Stimulated activated CD4-positive, alpha-beta T cell treated with anti-CD3 and anti-CD28 coated beads, TNF-alpha, amount 100 ng/mL, for 24 hours (primary cell): ENCODE measurements at places on chromosomes 1 and 21.
A peak's percentile ranks its signal among the peaks of the same experiment; 100 is the strongest.

DNA sequence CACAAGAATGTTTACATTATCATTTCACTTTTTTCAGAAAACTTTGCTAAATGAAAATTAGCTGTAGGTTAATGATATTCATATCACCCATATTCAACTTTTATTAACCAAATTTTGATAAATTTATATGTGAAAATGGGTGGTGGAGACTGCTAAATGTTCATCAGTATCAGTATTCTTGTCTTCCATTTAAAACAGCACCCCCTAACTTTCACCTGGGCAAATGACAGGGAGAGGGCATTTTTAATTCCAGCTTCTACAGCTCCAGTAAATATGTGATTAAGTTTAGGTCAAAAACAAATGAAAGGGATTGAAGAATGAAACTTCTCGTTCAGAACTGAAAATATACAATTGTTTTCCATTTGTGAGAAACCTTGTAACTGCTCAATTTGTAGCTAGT is 722.2 kb downstream of the KCNT2 start:
- no peak for DNase-seq

GRCh38 chr1:99621340-99621901 is 24.5 kb upstream of the PALMD start:
- DNase-seq, result no peak

DNA sequence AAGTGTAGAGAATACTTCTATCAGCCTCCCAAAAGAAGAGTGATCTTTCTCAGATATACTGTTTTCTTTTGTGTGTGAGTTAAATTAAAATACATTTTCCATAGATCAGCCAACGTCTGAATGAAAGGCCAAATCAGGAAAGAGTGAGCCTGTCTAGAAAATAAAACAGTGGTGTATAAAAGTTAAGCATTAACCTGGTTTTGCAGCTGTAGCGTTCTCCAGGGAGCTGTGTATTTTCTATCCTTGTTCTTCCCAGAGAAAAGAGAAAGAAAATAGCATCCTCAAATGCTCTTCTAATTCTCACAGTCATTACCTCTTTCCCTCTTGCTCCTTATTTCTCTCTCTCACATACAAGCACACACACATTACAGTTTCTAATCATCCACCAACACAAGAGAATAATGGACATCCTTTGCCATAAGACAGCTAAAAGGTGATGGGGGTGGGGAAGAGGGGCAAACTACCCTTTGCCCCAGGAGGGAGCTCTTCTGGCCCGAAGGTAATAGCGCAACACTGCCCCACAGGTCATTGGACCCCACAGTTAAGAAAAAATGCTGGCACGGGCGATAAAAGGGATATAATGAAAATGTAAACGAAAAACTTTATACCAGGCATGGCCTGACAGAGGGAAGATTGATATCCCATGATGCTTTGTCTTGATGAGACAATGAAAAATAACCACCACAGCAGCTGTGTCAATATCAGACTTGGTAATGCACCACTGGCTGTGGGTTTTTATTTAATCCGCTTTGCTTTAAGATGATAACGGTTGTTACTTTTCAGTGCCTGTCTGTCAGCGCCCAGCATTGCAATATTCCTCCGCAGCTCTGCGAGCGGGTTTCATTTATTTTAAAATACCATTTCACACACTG is 150.3 kb downstream of the NUF2 start:
- DNase-seq, result no peak

DNA sequence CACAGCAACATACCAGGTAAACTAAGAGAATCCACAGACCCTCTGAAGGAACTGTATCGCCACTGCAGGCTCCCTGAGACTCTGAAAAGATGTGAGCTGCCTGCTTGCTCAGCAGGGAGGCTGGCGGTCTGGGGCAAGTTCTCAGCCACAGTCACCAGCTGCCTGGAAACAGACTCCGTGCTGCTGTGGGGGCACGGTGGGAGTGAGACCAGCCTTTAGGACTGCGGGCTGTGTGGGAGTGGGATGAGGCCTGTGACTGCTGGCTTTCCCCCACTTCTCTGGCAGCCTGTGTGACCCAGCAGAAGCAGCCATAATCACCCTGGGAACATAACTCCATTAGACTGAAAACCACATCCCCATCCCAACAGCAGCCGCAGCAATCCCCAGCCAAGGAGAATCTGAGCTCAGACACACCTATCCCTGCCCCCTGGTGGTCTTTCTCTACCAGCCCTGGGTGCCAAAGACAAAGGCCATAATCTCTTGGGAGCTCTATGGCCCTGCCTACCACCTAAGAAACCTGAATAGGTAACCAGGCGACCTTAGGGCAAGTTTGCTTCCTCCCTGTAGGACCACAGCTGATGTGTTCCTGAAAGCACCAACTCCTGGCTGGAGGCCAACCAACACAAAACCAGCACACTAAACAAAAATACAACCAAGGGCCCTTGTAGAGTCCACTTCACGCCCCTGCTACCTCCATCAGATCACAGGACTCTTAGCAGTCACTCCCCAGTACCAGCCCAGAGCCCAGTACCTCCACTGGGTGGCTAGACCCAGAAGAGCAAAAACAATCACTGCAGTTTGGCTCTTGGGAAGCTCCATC is 151.5 kb downstream of the SMYD3 start:
- no peak for DNase-seq

DNA sequence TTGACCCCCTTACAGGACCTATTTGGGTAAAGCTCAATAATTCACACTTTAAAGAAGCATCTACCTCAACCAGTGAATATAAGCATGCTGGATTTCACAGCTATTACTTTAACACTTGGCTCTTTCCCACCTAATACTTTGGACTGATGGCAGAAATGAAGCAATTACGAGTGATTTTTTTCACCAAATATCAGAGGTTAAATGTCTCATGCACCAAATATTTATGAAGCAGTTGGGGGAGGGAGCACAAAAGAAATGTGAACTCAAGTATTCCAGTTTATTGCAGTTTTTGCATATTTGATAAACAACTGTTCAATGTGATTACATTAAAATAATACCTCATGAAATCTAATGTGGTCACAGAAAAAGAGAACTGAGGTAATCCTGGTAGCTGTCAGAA is 223.6 kb downstream of the LRRC7 start:
- DNase-seq, result no peak

GRCh38 chr1:5571861-5572401 is 420.3 kb downstream of the NPHP4 start:
- no peak for DNase-seq

GRCh38 chr1:167428395-167428794 is 89.9 kb downstream of the CD247 start:
- no peak for DNase-seq

- DNase-seq, result no peak
These were observed 70.6 kb upstream of the KIAA1614 start for GRCh38 chr1:180842052-180842451.

GRCh38 chr1:179706339-179706941 is 36.7 kb upstream of the FAM163A start:
- DNase-seq, result peak; percentile 28

DNA sequence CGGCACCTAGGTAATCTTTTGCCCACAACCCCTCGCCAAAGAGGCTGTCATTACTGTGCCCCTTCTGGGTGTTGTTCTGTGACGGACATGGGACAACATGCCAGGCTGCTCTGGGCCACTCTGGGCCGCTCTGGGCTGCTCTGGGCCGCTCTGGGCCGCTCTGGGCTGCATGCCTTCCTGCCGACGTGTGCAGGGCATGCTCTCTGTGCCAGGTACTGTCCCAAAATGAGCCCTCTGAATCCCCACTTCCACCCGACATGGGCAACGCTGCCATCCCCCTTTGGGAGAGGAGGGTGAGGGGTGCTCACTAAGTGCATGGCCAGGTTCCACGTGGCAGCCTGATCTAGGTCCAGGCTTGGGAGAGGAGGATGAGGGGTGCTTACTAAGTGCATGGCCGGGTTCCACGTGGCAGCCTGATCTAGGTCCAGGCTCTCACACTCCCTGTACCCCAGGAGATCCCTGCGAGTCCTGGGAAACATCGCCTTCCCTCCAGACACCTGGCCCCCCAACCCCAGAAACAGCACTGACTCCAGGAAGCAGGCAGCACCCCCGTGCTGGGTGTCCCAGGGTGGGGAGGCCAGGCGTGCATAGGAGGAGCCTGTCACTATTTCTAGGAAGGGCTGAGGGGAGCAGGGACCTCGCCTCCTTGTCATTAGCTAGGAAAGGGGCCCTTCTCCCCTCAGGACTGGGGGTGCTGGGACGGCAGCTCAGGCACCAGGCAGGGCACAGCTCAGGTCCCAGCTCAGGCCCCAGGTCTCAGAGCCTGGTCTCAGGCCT is 16.5 kb downstream of the TTC34 start:
- no peak for DNase-seq

DNA sequence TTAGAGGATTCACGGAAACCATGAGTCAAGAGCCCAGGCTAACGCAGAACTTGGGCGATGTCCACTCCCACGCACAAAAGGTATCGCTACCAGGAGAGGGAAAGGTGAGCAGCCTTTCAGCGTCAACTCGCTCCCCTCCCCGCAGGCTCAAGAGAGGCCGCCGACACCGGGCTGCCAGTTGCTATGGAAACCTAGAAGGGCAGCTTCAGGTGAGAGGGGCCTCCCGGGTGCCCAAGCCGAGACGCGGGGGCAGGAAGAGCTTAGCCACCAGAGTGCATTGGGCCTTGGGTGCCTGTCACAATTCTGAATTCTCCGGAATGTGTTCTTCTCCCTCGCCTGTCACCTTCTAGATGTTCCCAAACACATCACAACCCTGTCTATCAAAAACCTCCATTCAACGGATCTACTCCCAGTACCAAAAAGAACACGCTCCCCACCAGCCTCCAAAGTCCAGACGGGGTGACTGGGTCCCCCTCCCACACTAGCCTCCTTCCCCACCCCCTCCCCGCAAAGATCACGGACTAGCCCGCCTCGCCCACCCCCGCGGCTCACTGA is 694 bp downstream of the MEAF6 start:
- peak; percentile 54 for DNase-seq

- DNase-seq, result no peak
These were observed 39.6 kb downstream of the SLC19A1 start for GRCh38 chr21:45502600-45502999.

DNA sequence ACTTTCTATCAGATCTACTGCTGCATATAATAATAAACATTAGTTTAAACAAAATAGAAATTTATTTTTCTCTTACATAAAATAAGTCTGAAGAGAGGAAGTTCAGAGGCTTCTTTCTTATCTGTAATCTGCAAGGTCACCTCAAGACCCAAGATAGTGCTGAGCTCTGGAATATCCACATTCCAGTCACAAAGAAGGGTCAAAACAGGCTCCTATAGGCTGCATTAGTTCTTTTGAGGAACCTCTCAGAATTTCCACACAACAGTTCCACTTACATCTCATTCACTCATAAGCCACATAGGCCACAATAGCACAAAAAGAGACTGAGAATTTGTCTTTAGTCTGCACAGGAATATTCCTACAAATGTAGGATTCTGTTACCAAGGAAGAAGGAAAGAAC is 15.4 kb downstream of the DYNLT5 start:
- no peak for DNase-seq

DNA sequence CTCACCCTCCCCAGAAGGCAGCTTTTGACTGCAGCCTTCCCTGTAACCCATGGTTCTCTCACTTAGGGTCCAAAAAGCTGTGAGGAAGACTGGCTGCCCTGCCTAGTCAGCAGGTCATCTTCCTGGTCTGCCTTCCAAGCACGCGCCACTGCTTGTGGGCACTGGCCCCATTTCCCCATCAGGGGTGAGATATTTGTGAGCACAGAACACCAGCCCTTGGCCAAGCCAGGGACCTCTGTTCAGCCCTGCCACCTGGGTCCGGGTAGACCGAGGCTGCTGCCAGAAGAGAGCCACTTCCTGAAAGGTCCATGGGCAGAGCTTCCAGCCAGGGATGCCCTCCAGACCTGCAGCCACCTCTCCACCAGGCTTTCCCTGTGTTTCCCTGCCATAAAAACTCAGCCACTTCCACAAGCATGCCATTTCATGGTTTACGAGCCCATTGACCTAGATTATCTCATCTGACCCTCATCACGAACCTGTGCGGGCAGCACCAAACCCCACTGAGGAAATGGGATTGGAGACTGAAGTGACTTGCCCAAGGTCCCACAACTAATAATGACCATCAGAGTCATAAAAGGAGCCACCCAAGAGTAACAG is 40.5 kb downstream of the GLIS1 start:
- DNase-seq, result no peak

GRCh38 chr1:164735315-164736052 is 176.5 kb downstream of the PBX1 start:
- no peak for DNase-seq

GRCh38 chr1:39102537-39103327 is 76.6 kb downstream of the NDUFS5 start:
- DNase-seq, result no peak

DNA sequence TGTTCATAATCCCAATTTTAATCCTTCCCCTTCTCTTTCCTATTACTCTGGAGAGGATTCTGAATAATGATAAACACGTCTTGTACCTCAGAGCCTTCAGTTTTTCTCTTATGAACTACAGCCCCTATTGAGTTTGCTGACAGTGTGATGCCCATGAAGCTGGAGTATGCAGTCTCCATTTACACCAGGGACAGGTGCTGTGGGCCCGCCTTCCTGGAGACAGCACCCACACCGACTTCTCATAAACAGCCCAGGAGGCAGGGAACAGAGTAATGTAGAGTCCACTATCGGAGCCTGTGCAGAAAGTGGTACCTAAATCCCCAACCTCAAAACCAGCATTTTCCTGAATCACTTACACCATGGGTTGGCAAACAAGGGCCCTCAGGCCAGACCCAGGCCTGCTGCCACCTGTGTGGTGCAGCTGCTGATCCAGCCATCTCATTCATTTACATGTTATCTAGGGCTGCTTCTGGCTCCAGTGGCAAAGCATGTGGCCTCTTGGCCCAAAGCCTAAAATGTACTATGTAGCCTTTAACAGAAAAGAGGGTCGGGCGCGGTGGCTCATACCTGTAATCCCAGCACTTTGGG is 95.1 kb upstream of the KRTAP19-8 start:
- DNase-seq, result no peak

- DNase-seq, result no peak
These were observed 19.5 kb downstream of the UBASH3A start for GRCh38 chr21:42423197-42423675.

- DNase-seq, result no peak
These were observed 15.5 kb downstream of the TNFRSF8 start for GRCh38 chr1:12078575-12078937.

- no peak for DNase-seq
These were observed 4.2 kb downstream of the SPOCD1 start for GRCh38 chr1:31811605-31812004.

GRCh38 chr1:2887941-2888855 is 86.7 kb upstream of the TTC34 start:
- no peak for DNase-seq

- DNase-seq, result no peak
These were observed 37.8 kb upstream of the BMP8A start for GRCh38 chr1:39453603-39454002.

DNA sequence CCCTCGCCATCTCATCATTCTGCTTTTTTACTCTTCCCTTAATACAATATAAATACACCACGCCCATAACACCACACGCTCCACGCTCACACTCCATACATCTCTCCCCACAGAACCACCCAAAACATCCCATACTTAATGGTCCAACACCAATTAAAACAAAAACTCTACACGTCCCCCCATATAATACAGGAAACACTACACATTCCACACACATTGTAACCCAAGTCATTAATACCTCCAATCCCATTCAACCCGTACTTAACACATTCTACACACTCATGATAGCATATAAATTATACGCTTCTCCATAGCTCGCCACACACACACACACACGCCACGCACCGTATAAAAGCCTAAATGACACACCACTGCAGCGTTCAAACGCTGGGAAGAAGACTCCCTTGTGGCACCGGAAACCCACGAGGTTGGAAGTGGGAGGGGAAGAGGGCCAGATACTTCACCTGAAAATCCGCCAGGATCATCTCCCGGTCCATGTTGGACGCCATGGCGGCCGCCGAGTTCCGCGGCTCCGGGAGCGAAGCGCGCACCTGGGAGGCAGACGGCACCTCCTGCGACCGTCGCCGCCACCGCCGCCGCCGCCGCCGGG is 659 bp downstream of the FAF1 start:
- no peak for DNase-seq
